ENCODE measurements at places on chromosomes 11 and 22.

DNA sequence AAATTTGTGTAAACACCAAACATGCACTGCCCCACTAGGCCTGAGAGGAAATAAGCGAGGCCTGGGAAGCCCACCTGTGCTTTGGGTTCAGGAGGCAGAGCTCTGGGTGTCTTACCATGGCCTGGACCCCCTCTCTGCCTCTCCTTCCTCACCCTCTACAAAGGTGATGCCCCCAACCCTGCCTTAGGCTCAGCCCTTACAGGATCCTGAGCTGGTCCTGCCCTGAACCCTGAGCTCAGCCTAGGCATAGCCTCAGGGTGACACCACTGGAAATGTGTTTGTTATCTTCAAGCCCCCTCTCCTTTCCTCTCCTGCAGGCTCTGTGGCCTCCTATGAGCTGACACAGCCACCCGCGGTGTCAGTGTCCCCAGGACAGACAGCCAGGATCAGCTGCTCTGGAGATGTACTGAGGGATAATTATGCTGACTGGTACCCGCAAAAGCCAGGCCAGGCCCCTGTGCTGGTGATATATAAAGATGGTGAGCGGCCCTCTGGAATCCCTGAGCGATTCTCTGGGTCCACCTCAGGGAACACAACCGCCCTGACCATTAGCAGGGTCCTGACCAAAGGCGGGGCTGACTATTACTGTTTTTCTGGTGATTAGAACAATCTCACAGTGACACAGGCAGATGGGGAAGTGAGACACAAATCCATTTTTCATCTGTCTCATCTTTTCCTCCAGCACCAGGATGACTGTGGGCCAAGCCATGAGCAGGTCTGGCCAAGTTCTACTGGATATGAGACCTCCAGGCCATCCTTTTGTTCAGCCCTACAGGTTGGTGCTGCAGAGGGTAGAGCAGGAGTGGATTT, 117.8 kb downstream of the GGTLC2 start:
- no peak for DNase-seq

DNA sequence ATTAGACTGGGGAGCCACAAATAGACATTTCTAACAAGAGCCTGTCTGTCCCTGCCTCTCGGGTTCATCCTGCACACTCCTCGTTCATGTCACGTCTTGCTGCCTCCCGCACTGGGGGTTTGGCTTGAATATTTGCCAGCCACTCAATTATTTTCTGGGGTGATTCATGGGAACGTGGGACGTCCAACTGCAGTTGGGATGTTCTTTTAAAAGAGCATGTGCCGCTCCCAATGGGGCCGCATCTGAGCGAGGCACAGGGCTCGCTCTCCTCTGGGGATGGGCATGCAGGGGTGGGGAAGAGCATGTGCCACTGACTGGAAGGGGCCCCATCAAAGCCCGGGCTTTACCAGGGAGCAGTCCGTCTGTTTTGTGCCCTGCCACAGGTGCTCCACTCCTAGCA, 43.4 kb downstream of the PARVG start:
- DNase-seq: no peak

DNA sequence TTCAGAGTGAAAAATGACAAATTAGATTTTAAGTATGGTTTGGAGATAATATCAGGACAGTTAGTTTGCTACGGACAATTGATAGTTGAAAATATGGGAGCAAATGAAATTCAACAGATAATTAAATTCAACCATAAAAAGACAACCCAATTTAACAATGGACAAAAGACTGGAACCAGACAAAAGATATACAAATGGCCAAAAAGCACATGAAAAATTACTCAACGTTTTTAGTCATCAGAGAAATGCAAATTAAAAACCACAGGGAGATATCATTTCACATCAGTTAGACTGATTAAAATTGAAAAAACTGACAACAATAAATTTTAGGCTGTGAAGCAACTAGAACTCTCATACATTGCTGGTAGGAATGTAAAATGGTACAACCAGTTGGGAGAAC, 27.2 kb downstream of the SIK2 start:
- no peak for DNase-seq

GRCh38 chr11:33655842-33656600, 44.6 kb downstream of the C11orf91 start:
- no peak for DNase-seq

DNA sequence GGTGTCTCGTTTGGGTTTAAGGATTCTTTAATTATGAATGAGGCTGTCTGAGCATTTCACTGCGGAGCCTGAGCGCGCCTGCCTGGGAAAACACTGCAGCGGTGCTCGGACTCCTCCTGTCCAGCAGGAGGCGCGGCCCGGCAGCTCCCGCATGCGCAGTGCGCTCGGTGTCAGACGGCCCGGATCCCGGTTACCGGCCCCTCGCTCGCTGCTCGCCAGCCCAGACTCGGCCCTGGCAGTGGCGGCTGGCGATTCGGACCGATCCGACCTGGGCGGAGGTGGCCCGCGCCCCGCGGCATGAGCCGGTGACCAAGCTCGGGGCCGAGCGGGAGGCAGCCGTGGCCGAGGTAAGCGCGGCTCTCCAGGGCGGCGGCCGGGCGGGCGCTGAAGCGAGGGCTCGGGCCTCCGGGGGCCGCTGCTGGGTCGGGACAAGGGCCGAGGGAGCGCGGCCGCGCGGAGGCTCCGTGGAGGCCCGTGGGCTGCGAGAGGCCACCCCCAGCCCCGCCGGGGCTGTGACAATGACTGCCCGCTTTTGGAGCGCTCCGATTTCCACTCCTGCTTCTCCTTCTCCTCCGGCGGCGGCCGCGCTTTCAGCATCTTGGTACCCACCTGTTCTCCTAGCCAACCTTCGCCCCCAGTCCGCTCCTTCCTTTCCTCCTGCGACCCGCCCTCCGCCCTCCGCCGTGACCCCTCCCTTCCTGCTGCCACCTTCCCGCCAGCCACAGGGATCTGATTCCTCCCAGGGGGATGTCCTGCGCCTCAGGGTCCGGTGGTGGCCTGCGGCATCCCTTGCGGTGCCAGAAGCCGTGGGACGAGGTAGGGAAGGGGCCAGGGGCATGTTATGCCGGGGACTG, at the start of gene EXT2:
TSS of gene EXT2 (plus strand) at position 173 of the 854 bp plus-strand sequence. CDS start 12,035 bp downstream, outside the sequence.
- peak; percentile 78 for DNase-seq
